Heart right ventricle (tissue), 16 donors: ENCODE measurements at places on chromosomes 2 and 18.

DNA sequence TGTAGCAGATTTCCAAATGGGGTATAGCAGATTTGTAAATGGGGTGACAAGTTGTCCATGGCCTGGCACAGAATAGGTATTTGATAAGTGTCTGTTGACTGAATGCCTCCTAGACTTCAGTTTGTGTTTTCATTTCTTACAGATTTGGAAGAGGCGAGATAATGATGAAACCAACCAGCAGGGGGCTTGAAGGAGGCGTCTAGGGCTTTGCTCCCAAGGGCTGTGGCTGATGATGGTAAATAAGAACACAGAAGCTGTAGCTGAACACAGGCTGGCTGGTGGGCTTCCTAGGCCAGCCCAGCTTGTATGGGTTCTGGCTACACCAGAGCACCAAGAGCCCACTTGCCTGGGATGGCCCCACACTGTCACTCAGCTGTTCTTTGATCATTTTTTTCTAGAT, 19.4 kb downstream of the SFTPB start:
- no peak for DNase-seq

- DNase-seq: no peak
Observed at GRCh38 chr2:101991721-101992145, at the start of gene IL1R2. Gene IL1R2, plus strand, starts transcription at chr2:101991960. Its CDS starts 16,616 bp downstream, at chr2:102008576.

DNA sequence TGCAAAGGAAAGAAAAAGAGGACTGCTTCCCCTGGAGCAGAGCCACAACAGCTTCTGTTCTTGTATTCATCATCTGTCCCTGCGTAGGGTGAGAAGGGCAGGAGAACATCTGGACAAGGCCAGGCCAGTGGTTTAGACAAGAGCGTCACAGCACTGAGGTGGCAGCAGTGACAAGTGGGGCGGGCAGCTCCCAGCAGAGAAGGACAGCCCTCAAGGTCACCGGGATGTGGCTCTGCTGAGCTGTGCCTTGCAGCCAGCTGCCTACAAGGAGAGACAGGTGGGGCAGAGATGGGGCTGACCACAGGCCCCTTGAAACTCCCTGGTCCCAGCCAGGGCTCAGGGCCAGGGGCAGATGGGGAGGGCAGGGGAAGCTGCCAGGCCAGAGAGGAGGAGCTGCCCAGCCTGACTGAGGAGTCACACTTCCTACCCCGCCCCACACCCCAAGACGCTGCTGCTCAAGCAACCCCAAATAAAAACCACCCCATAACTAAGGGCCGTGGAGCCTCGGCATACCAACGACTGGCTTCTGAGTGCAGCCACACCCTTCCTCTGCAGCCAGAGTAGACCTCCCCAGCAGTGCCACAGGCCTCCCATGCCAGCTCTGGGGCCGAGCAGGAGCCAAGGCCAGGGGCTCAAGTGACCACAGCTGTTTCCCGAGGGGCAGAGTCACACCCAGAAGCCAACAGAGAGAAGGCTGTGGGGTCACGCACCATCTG, 5.4 kb downstream of the RAB11FIP5 start:
- no peak for DNase-seq

DNA sequence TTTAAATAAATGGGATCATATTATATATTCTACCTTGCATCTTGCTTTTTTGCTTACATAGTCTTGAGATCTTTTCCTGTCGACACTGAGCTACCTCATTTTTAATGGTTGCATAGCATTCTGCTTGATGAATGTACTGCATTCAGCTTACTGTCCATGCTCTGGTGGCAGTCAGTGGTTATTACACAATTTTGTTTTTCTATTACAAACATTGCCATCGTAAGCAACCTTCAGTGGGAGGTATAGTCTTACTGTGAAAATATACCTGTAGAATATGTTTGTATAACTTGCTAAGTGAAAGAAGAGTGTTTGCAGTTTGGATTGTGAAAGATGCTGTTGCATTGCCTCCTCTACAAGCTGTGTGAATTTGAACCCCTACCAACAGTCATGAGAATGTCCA, 43.4 kb downstream of the UBXN4 start:
- DNase-seq: no peak

- DNase-seq: no peak
Observed at GRCh38 chr18:76376225-76376624, 118.8 kb downstream of the ZNF516 start.

DNA sequence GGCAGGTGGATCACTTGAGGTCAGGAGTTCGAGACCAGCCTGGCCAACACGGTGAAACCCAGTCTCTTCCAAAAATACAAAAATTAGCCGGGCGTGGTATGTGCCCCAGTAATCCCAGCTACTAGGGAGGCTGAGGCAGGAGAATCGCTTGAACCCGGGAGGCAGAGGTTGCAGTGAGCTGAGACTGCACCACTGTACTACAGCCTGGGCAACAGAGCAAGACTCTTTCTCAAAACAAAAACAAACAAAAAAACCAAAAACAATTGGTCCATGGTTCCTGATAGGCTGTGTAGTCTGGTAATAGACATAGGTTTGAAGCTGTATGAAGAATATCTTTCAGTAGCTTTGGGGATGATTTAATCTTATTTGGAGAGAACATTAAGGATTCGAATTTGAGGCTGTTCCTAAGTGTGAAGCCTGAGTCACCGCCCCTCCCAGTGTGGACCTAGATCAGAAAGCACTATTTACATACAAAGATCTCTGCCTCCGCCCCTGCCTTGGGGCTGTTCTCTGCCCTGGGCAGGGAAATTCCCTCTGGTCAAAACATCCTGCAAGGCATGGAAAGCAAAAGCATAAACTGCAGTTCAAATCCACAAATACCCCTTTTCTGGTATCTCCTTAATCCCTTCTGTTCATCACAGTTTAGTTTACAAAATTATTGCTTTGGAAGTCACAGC, 52.8 kb upstream of the PMAIP1 start:
- no peak for DNase-seq

DNA sequence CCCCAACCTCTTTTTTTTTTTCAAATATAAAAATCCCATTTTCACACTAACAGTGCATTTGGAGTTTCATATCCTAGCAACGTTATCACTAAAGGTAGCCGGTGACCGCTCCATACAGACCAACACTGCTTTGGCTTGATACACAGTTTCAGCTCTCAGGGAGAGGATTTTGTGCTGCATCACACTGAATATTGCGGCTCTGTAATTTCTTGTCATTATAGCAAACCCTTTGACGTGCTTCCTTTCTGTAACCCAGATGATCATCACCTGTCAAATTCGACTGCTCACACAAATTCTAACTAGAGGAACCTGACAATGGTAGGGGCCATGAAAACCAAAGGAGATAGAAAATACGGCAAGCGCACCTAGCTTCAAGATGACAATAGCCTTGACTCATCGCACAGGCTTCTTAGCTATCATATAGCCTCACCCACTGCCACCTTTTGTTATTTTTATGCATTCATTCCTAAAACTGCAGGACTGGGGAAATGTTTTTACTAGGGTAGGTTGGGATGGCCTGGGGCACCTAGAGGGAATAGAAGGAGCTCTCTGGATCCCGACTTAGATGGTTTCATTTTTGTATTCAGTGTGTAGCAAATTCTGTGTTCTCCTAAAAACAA, 582.9 kb upstream of the PIK3C3 start:
- DNase-seq: no peak

DNA sequence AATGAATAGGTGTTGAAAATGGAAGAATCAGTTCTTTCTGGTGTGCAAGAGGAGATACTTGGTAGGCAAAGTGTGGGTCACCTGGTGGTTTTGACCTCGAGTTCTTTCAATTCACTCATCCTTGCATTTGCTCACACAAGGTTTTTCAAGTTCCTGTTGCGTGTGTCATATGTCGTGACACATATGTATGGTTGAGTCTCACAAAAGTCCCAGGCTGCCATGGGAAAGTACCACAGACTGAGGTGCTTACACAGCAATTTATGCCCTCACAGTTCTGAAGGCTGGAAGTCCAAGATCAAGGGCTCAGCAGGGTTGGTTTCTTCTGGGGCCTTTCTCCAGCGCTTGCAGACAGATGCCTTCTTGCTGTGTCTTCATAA, 64.4 kb downstream of the NCK2 start:
- no peak for DNase-seq

GRCh38 chr18:57441071-57441794, 6.1 kb downstream of the ONECUT2 start:
- no peak for DNase-seq

DNA sequence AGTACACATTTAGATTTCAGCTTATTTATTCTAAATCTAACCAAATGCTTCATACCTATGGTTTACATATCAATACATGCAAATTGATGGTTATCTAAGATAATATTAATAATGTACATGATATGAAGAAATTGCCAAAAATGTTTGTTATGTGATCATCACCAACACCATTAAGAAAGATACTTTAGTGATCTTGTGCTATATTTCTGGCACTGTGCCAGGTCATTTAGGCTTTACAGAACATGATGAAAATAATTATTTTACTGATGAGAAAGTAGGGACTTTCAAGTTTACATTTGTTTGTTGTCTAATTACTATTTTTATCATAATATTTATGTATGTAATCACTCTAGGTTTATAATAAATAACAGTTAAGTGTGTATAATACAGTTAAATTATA, 158.3 kb downstream of the GULP1 start:
- no peak for DNase-seq

DNA sequence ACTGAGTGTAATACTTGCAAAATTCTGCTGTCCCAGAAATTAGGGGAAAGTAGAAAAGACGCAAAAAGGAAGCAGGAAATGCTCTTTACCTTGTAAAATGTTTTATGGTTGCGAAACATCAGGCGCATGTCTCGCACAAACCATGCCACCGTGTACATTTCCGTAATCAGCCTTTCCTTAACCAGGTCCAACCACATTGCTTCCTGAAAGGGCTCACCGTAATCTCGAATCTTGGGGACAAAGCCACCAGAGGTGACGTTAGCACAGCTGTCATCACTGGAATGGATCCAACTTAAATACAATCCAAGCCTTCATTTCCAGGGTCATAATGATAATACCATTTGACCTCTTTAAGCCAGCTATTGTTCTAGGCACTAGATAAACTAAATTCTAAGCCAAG, 49.3 kb downstream of the SP110 start:
- peak; percentile 43 for DNase-seq

DNA sequence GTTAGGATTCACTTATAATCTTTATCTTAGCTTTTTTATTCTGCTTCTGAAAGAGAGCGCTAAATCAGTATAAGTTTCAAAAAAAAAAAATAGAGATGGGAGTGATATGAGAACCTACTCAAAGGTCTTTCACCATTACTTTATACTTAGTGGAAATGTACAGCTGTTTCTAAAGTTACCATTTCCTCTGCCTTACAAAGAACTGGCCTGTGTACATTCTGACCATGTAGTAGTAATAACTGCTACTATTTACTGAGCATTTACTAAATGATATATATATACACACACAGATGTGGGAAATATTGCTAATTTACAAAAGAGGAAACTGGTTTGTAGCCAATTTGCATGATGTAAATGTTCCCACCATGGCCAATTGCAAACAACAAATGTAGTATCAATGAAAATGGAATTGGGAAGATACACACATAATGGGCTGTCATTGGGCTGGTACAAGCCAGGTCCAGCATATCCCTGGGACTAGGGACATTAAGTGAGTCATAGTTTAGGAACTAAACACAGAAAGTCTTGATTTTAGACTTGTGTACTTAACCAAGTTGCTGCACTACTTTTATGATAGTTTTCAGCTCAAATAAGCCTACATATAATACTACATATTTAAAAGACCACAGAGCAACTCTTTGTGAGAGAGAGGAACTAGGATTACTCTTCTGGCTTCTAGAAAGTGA, 67.1 kb downstream of the DYNC1I2 start:
- no peak for DNase-seq

GRCh38 chr2:183222751-183223150, 98.5 kb downstream of the NUP35 start:
- DNase-seq: no peak

DNA sequence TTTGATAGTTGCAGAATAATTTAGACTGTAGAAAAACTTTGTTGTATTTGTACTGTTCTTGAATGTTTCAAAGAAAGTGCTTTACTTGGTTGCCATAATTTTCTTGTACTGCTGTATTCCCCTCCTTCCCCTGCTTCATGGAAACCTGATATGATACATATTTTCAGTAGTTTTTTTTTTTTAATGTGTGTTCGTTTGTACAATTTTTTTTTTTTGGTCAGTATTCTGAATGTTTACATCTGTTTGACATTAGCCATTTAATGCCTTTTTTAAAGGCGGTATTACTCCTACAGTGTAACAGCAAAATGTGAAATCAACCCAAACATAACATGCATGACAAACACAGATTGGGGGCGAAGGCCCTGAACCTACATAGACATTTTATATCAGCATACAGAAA, 172.3 kb downstream of the ASXL3 start:
- DNase-seq: no peak

- DNase-seq: no peak
Observed at GRCh38 chr2:172215936-172216335, 113.2 kb upstream of the DLX2 start.

DNA sequence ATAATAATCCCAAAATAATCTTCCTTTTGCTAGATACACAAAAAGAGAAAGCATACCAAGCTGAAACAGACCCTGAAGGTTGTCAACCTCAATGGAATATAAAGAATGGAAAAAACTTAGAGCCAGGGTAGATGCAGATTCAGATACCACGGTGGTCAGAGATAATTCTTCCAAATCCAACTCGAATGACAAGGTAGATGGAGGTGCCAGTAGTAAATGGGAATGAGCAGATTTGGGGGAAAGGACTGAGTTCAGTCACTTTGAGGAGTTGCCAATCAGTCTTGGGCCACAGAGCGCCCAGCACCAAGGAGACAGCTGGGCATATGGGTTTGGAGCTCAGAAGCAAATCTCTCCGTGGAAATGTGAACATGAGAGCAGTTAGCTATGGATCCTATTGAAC, 3.4 kb upstream of the CHMP1B start:
- DNase-seq: no peak

DNA sequence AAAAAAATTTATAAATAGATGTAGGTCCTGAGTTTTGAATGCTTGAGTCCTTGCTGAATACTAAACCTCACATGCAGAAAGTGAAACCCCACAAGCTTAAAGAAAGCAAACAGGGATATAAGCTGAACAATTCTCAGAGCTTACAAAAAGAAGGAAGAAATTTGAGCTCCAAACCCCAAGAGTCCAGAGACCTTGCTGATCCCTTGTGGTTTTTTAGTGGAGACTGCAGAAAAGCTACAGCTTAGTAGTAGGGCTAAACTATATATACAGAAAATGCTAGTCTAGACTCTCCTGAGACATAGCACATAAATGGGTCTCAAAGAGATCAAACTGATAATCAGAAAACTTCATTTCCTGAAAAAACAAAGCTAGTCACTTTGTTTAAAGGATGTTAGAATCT, 1548.1 kb upstream of the ZEB2 start:
- no peak for DNase-seq
